ENCODE measurements at places on chromosomes 3 and 15.

GRCh38 chr3:168684519-168684918, 588.8 kb upstream of the GOLIM4 start:
- no peak for DNase-seq

DNA sequence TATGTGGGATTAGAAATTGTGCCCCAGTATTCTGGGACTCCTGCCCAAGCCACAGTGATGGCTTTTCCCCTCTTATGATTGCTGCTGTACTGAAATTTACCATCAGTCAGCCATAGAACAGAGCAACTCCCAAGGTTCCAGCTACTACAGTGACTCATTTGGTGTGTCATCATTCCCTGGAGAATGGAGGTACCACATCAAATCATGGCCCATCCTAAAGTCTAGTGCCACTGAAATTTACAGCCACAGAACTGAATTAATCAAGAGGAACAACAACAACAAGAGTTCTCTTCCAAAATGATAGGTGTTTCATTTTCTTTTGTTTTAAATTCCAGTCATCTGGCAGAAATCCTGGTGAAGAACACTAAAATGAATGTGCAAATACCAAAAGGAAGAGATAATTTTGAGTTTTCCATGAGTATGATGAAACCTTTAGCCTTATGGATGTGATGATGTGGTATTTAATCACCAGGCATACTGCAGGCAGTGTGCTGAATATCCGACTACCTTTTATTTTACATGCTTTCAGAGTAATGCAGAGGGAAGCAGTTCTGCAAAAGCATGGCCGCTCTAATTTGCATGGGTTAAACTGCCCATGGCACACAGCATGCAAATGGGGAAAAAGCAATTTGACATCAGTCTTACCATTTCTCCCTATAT, 75.6 kb upstream of the SLC2A2 start:
- DNase-seq = no peak

GRCh38 chr3:186612721-186613636, at the start of gene AHSG:
Gene AHSG (plus strand): TSS chr3:186613060. CDS start chr3:186613142, 82 bp downstream.
- no peak for DNase-seq

DNA sequence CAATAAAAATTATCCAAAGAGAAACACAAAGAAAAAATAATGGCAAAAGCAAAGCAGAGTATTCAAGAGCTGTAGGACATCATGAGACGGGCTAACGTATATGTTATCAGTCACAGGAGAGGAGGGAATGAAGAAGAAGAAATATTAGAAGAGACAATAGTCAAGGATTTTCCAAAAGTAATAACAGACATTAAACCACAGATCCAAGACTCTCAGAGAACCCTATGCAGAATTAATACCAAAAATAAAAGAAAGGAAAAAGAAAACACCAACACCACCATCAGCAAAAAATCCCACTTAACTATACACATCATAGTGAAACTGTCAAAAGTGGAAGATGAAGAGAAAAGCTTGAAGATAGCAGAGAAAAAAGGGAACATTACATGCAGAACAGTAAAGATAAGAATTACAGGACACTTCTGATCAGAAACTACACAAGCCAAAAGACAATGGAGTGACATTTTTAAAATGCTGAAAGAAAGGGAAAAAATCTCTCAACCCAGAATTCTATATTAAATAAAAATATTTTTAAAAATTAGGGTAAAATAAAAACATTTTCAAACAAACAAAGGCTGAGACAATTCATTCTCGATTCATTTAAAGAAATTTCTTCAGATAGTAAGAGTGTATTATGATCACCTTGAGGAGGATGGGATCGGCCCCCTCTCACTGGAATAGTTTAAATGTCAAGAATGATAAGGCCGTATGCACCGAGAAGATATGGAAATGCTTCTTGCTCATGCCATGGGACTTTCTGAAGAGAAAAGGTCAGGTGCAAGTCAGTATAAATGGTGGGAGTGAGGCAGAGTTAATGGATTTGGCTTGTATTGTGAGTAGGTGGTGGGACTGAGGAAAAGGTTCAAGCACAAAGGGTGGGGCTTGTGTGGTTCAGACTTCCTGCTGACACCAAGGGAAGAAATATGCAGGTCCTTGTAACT, 28.5 kb downstream of the TM2D3 start:
- no peak for DNase-seq

- no peak for DNase-seq
Measured at GRCh38 chr3:196772897-196773296, 33.2 kb downstream of the PAK2 start.

GRCh38 chr3:102037209-102037608, 187.9 kb downstream of the NFKBIZ start:
- DNase-seq = no peak

DNA sequence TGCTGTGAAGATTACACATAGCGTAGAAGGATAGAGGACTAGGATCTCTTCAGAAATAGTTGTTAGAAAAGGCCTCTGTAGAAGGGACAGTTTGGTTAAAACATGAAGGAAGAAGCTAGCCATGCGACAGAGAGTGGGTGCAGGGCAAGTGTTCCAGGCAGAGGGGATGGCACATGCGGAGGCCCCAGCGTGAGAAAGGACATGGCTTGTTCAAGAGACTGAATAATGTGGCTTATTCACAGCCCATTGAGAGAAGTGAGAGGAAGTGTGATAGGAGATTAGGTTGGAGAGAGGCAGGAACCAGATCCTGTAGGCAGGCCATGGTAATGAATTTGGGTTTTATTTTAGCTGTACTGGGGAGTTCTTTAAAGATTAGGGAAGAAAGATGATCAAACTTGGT, 56.4 kb downstream of the NEO1 start:
- no peak for DNase-seq

GRCh38 chr15:47675735-47676134, 41.6 kb upstream of the SEMA6D start:
- no peak for DNase-seq

DNA sequence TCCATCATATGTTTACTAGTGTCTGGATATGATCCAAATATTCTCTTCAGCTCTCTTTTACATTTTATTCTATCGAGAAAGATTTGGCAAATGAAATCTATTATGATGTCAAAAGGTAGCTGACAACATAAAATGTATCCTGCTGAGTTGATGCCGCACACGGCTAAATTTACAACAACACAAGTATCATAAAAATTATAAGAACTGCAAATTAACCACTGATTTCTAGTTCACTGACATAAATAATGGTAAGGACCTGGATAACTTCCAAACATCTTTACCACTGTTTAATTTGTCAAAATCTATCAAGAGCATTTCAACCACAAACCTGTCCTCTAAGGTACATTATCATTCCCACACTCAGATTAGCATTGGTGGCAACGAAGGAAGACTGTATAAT, 244.5 kb downstream of the FOXP1 start:
- no peak for DNase-seq

All from activated CD8-positive, alpha-beta memory T cell treated with anti-CD3 and anti-CD28 coated beads for 48 hours (primary cell).